Pons (tissue), 1 donor: ENCODE measurements at places on chromosomes 6 and 20.

GRCh38 chr6:82144007-82144851 is 103.3 kb downstream of the IBTK start:
- DNase-seq, result peak; percentile 6

- DNase-seq, result no peak
Measured at GRCh38 chr6:167523426-167523825, 198.5 kb downstream of the TTLL2 start.

GRCh38 chr6:152595499-152595898 is 41.7 kb downstream of the SYNE1 start:
- DNase-seq, result no peak

- DNase-seq, result no peak
Measured at GRCh38 chr6:101544286-101544685, 150.8 kb downstream of the GRIK2 start.

DNA sequence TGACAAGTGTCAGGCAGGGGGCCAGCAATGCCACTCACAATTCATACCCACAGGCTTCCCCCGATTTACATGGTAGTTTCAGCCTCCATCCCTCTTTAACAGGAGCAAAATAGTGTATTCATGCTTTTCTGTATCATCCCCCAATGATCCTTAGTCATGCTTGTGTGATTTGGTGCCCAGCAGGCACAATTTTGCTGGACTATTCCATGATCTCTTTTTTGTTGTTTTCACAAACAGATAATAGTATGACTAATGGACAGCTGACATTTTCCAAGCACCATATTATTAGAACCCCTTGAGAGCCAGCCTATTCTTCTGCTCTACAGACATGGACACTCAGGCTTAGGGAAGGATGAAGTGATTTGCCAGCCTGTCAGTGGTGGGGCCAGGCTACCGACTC is 128.2 kb upstream of the RIPOR2 start:
- no peak for DNase-seq

GRCh38 chr6:5809450-5809849 is 197.3 kb downstream of the NRN1 start:
- no peak for DNase-seq

DNA sequence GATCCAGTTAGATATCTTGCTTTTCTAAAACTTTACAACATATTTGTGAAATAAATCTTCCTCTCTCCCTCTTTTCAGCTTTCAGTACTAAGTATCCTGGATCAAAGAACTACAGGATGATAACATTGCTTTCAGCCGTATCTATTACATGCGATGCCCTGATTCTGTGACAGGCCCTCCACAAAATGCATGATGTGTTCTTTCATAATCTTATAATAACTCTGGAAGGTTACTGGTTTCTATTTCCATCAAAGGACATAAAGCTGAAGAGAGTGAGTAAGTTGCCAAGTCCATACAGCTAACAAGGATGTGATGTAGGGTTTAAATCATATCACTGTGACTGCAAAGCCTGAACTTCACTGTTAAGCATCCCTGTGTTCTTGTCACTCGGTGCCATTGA is 62.9 kb upstream of the ADGRG6 start:
- no peak for DNase-seq

DNA sequence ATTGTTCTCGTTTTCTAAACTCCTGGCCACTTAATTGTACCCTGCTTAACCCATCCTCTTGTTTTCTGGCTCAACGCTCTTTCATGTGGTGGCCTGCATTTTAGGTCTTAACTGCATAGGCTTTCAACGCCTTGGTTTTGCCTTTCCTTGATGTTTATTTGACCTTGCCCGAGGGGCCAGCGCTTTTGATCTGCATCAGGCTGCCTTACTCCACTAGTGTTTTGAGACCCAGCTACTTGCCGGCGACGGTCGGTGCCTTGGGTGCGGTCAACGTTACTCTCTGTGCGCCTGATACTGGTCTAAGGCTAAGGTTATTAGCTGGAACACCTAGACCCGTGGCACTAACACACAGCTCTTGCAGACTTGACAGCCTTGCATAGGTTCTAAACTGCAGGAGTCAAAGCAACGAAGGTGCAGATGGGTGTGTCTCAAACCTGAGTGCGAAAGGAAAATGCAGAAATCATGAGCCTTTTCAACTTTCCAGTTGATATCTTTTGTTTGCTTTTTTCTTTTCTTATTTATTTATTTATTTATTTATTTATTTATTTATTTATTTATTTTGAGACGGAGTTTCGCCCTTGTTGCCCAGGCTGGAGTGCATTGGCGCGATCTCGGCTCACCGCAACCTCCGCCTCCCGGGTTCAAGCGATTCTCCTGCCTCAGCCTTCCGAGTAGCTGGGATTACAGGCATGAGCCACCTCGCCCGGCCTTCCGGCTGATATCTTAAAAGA is 138.8 kb downstream of the HFE start:
- no peak for DNase-seq

DNA sequence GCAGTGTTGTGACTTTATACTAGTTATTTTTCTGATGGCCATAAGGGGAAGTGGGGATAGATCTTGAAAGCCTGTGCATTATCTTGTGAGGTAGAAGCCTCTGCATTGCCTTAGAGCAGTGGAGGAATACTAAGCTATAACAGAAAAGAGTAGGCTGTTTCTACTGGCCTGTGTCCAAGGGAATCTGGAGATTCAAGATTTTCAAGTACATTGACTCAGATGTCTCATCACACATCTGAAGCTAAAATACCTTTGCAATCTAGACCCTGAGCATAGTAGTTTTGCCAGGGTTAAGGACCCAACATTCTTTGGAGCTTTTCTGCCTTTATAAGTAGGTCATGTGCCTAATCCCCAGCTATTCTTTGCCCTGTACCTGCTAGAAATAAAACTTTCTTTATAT is 272.3 kb downstream of the TENT5A start:
- DNase-seq, result no peak
